NAMALWA (cell line): ENCODE measurements at places on chromosomes 3 and 15.

DNA sequence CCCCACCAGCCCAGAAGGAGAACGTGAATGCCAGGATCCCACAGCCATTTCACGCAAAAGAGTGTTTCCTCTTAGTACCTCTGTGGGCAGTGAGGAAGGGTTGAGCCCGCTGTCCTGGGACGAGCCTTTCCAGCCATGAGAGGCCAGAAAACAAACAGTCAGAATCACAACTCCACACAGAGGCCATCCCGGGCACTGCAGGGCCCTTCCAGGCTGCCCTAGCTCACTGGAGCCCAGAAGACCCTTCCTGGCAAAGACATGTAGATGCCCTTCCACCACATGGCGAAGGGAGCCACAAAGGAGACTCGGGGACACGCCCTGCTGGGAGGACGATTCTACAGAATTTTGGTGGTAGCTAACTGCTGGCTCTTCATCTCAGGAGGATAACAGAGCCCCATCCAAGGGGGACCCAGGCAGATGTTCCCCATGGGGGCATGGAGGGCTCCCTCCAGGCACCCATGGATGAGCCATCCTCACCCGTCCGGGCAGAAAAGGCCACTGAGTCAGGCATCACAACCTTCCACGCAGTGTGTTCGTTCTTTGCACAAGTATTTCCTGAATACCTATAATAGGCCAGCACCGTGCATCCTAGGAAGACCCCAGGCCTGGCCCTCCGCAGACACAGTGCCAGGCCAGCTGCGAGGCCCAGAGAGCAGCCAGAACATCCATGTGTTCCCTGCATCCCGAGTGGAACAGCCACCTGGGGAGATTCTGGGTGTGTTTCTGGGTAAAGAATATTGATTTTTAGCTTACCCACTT lies 47.2 kb downstream of the SLC12A8 start:
- DNase-seq, result peak; percentile 9

DNA sequence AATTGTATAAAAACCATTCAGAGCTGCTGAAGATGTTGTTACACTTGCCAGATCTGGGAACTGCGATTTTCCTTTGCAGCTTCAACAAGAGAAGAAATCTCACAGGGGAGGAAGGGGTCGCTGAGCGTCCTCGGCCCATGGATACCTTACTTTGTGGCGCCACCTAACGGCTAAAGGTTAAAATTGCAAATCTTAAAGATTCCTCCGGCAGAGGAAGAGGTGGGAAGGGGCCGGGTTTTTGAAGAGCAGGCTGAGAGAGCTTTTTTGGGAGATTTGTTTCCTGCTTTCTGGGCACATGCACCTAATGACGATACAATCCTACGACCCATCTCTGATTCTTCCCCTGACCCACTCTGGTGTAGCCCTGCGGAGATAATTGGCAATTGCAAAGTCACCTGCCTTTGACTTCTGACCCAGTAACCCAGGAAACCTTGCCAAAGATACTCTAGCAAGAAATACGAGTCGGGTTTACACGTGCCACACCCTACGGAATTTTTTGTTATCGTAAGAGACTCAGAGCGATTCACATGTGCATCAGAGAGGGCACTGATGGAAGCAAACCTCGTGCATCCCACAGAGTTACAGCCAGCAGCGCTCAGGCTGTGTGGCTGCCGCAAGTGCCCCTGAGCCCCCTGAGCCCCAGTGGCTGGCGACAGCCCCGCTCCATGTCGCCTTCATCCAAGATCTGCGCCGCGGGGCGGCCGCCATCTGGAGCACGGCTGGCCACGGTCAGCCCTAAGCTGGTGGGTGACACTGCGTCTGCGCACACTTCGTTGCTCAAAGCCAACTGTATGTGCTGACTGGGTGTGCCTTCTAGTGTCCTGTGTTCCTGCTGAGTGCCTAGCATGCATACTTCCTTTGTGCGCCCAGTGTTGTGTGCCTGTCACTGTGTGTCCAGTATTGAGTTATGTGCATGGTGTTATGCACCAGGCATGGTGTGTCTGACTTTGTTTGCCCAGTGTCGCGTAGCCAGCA lies 55.2 kb upstream of the CHRNA7 start:
- peak; percentile 73 for DNase-seq

DNA sequence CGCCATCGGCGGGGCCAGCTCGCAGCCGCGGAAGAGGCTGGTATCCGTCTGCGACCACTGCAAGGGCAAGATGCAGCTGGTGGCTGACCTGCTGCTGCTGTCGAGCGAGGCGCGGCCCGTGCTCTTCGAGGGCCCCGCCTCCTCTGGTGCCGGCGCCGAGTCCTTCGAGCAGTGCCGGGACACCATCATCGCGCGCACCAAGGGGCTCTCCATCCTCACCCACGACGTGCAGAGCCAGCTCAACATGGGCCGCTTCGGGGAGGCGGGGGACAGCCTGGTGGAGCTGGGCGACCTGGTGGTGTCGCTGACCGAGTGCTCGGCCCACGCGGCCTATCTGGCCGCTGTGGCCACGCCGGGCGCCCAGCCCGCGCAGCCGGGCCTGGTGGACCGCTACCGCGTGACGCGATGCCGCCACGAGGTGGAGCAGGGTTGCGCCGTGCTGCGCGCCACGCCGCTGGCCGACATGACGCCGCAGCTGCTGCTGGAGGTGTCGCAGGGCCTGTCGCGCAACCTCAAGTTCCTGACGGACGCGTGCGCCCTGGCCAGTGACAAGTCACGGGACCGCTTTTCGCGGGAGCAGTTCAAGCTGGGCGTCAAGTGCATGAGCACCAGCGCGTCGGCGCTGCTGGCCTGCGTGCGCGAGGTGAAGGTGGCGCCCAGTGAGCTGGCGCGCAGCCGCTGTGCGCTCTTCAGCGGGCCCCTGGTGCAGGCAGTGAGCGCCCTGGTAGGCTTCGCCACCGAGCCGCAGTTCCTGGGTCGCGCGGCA lies 1.8 kb downstream of the TLNRD1 start:
- no peak for DNase-seq

DNA sequence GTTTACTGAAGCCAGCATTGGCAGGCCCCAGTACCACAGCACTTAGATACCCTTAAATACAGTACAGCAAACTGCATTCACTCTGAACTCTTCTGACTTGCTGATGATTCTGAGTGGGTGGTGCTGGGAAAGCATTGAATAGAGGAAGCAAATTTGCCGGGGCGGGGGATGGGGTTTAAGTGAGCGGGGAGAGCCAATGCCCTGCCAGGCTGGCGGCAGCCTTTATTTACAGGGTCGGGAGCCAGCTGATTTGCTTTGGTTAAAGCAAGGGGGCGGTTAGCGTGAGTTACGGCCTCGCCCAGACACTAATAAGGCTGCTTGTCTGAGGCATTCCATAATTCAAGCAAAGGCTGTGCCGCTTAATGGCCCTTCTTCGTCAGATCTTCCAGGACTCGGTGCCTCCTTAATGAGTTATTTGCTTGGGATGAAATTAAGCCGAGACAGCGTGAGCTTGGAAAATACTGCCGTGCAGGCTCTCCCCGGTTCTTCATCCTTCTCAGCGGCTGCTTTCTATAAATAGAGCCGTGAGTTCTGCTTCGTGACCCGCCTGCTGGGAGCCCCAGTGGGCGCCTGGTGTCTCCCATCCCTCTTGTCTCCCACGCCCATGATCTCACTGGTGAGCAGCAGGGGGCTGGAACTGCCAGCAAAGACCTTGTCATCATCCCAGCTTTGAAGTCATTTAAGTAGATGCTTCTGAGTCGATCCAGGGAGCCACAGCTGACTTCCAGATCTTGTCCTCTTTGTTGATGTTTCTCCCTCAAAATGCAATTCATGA lies 25.8 kb downstream of the SPSB4 start:
- DNase-seq, result no peak

DNA sequence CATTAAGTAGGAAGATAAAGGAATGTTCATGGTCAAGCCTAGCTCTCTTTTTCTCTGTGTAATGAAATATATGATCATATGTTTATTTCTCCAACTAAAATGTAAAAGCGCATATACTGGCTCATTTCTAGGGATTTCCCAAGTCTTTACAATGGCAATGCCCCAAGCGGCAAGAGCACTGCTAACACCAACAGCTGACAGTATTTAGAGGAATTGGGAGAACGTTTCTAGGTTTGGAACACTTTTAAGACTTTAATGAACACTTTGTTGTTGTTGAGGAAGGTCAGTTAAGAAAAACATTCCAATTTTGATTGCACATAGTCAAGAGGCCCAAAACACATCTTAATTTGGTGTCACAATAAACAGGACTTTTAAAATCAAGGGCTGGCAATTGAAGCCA lies 132.7 kb downstream of the ATP8B4 start:
- DNase-seq, result no peak

DNA sequence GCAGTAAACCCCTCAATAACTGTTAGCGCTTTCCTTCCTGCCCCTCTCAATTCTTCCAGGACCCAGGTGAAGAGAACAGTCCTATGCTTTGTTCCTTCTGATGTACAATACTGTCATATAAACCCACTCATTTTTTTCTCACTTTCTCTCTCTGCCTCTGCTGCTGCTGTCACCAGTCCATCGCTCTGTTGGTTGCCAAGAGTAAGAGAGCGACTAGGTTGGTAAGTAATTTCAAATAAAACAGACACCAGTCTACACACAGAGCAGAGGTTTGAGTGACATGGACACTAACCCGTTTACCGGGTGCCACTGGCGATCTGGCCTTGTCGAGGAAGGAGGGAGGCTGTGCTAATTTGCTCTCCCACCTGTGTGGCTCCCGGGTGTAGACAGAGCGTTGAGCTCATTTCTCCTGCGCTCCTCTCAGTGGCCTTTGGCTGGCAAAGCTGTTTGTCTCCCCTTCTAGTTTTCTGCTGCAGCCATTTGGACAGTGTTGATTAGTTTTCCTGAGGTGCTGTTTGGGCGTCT lies 215.4 kb downstream of the THSD4 start:
- no peak for DNase-seq

GRCh38 chr3:18988614-18989229 lies 159.6 kb upstream of the KCNH8 start:
- peak; percentile 61 for DNase-seq

DNA sequence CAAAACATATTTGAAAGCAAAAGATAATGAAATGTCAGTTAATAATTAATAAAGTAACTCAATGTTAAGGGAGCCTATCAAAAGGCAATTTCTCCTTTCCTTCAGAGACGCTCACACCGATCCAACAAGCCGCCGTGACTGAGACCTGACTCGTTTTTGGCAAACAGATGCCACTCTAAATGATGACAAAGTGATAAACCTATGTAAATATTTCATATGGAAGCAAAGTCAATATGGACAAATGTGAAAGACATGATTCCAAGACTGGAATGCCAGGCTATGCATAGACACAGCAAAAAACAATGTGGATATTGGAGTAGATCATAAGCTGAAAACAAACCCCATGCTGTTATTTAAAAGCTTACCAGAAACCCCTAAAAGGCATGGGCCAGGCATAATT lies 137.2 kb upstream of the SUCLG2 start:
- DNase-seq, result no peak

GRCh38 chr3:186871403-186871924 lies 29.0 kb downstream of the ADIPOQ start:
- DNase-seq, result no peak

DNA sequence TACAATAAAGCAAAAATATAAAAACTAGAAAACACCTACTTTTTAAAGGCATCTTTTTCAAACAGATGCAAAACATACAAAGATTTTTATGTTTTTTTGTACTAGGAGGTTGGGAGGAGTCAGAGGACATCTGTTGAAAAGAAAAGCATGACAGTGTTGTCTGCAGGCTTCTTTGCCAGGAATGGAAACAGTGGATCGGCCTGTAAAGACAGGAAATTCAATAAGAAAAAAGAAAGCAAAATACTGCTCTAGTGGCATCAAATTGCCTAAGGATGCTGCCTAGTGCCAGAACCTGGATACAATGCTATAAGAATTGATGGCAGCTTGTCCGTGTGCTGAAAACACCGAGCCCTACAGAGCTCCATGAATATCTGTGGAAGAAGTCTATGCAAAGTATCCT lies 69.9 kb downstream of the TBC1D5 start:
- no peak for DNase-seq

GRCh38 chr15:72604794-72605193 lies 49.7 kb upstream of the GOLGA6B start:
- DNase-seq, result no peak

- DNase-seq, result no peak
Observed at GRCh38 chr15:36008719-36009118, 462.8 kb upstream of the DPH6 start.
